NCI-H1930 (cell line): ENCODE measurements at places on chromosomes 2 and 18.

- DNase-seq: no peak
Measured at GRCh38 chr2:231263118-231263831, 64.8 kb downstream of the ARMC9 start.

DNA sequence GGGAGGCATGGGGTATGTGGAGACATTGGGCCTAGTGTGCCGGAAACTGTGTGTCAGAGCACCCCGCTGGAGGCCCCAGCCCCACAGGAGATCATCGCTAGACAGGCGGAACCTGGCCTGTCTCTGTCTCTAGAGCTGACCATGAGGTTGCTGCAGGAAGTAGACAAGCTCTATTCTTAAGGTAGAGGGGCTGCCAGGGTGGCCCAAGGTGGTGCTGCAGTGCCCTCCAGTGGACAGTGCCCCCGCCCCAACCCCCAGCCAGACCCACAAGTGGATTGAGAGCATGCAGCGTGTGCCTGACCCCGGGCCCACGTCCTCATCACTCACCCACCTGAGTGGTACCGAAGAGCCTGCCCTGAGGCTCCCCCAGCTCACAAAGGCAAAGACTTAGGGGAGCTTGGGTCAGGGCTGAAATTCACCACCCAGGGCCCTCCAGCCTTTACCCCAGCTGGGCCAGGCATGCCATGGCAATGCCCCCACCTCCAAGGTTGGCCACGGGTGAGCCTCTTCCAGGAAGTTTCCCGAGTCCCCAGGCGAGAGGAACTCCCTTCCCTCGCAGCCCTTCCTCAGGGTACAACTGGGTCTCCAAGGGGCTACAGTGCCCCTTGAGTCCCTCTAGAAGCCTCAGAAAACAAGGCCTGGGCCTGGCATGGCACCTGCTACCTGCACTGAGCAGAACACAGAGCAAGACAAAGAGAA, 155.0 kb downstream of the TTC32 start:
- DNase-seq: no peak

- no peak for DNase-seq
Measured at GRCh38 chr2:102999958-103000357, 238.1 kb downstream of the TMEM182 start.

GRCh38 chr18:47912343-47912742, 18.1 kb downstream of the SMAD2 start:
- DNase-seq: no peak

GRCh38 chr18:58788971-58789875, 75.5 kb upstream of the ZNF532 start:
- no peak for DNase-seq

DNA sequence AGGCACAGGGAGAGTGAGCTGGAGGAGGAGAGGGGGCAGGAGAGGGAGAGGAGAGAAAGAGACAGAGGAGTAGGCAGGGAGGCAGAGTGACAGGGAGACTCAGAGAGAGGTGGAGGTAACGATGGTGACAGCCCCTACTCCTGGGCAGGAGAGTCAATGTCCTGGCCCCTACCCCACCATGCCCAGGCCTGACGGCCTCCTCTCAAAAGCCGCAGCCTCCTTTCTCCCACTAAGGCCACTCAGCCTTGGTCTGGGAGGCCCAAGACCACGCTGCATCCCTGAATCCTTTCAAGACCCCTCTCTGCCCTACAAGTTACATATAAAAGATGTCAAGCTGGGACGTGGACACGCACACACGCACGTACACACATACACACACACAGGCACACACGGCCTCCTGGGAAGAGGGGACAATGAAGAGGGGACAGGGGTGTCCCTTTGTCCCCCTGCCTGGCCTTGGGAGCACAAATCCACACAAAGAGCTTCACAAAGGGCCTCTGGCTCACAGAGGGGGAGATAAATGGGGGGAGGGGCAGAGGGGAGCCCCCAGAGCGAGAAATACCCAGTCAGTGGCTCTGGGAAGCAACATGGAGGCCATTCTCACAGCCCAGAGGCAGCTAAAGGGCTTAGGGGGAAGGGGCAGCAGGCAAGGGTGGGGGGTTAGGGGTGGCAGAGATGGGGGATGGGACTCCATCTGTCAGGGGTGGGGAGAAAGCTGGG, 19.5 kb upstream of the TNS1 start:
- no peak for DNase-seq

DNA sequence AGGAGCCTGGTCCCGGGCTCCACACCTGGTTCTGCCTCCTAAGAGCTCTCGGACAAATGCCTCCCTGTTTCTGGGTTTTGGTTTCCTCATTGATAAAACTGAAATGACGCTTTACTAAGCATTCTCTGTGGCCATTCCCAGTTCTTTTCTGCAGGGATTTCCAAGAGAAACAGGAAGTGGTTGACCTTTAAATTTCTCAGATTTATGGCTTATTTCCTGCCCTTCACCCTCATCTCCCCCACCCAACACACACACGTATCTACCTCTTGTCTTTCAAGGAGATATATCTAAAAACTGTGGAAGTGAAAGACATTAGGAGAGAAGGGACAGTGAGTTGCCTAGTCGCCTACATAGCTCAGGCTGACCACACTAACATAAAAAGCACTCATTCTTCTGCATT, 53.0 kb downstream of the PIEZO2 start:
- no peak for DNase-seq

- DNase-seq: no peak
Measured at GRCh38 chr18:71831039-71831438, 713.1 kb downstream of the CBLN2 start.

- no peak for DNase-seq
Measured at GRCh38 chr2:236161531-236161930, 6.7 kb downstream of the GBX2 start.

GRCh38 chr2:238461916-238462315, 35.2 kb downstream of the ASB1 start:
- no peak for DNase-seq
